ENCODE measurements at places on chromosomes 13 and 19.
A peak's percentile ranks its signal among the peaks of the same experiment; 100 is the strongest.

DNA sequence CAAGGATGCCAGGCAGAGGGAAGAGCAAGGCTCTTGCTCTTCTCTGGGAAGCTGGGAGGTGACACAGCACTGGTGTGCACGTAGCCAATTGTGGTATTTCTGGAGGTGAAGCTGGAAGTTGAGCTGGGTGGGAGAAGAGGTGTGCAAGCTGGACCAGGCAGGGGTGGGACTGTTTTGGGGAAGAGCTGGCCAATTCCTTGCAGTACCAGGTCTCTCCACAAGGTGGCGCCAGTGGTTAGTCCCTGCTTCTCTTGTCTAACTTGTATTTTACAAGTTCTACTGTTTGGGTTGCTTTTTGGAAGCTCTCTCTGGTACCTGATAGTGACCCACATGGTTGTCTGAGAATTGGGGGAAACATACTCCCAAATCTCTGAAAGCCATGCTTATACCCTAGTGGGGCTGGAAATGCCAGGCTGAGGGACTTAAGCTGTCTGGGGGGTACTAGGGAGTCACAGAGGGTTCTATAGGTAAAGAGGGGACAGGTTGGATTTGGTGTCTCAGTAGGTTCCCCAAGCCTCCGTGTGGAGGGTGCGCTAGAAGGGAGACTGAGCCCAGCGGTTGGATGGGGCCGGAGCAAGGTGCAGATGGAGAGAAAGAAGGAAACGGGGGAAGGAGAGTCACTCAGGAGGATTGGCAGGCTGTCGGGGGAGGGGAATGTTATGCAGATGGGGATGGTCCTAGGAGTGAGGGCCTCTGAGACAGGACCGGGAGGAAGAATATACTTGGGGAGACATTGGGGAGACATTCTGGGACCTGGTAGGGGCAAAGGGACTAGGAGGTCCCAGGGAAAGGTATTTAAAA lies 3.0 kb downstream of the HPN start:
- DNase-seq, result peak; percentile 63

DNA sequence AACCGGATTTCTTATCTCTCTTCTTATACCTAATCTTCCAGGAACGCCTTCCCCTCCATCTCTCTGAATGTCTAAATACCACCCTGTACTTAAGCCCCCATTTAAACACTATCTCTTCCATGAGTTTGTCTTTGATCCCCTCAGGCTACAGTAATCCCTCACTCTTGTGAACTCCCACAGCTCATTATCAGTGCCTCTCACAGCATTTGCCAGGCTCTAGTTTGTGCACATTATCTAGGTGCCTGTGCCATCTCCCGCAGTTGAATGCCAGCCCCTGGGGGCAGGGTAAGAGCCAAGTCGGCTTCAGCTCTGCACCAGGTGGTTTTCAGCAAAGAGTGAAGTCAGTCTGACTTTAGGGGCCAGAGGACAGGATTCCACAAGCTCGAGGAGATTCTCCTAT lies 71.4 kb downstream of the FREM2 start:
- DNase-seq, result no peak

DNA sequence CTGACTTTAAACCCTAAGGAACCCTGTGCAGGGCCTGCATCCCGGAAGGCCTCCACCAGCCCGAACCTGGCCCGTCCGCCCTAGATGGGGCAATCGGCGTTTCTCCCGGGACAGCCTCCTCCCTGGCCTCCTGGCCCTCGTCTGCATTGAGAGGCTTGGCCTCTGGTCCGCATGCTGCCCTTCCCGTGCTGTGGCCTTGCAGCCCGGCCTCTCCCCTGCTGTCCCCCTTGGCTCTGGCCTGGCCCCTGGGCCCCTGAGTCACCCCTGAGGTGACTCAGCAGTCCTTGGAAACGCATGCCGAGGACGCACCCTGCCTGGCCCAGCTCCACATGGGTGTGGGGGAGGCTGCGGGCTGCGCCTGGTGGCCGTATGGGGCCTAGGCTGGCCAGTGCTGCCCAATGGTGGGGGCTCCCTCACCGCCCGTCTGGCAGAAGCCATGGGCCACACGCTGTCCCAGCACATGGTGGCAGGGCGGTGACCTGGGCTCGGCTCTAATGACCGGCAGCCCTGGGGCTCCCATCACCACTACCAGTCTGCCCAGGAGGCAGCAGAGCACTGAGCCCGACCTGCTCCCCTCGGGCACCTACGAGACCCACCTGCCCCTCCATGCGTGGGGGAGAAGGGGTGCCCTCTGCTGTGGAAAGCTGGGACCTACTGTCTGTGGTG lies 25.7 kb downstream of the SH3GL1 start:
- DNase-seq, result peak; percentile 53

DNA sequence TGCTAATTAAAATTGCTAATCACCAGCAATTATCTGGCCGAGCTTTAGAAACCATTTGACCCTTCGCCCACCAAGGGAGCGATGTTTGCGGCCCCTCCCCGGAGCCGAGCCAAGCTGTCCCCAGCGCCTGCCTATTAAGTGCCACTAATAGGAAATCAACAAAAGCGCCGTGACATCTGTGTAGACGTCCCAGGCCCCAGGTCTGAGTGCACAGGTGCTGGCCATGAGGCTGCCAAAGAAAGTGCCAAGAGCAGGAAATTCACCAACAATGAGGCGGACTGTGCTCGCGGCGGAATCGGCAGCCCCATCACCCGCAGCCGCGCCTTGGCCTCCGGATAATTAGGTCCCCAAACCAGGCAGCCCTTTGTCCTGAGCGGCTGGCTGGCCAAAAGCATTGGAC lies 44.5 kb upstream of the SPACA7 start:
- no peak for DNase-seq

DNA sequence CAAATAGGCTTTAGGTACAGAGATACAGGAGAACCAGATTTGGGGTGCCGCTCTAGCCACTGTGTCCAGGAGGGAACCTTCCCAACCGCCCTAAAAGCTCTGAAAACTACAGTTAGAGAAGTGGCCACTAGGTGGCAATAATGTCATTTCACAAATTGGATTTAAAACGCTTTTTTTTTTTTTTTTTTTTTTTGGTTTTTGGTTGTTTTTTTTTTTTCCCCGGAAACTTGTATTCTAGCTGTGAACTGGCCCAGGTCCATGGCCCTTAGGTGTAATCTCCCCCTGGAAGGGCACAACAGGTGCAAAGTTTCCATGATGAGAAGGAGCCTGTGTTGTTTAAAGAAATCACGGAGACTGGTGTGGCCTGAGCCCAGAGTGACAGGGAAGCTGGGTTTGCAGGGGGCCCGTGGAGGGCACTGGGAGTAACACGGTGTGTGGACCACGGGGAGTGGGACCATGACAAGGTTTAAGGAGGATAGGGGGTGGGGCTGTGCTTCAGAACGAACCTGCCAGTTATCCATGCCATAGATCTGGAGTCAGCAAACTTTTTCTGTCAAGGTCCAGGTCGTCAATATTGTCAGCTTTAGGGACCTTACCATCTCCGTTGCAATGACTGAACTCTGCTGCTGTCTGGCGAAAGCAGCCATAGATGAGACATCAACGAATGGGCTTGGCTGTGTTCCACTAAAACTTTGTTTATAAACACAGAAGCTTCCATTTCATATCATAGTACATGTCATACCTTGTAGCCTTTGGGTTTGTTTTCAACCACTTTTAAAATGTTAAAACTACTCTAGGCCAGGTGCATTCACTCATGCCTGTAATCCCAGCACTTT lies 10.1 kb downstream of the OR1I1 start:
- DNase-seq, result no peak

DNA sequence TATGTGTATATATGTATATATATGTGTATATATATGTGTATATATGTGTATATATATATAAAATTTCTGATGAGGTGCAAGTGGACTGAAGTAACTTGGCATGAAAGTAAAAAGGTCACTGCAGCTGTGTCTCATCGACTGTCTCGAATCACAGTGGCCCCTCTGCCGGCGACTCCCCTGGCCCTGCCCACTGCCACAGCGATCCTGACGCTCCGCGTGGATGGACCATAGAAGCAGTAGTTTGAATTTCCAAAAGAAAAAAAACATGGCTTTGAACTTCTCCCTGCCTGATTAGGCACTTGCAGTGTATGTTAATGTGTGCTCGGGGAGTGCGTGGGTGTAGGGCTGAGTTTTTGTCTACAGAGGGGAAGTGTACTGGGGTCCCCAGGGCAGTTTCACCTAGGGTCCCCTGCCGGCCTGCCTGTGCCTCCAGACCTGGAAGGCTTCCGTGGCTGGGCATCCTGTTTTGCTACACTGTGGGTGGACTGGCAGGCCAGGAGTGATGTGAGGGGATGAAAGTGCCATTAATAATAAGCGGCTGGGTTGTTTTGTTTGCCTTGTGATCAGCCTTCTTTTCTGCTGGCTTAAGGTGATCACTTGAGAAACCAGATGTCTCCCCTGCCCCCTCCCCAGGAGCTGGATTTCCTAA lies 10.8 kb downstream of the ZIC5 start:
- no peak for DNase-seq

Measured in Panc1 (cell line).